ENCODE measurements at places on chromosomes 1 and 21.

- no peak for DNase-seq
Measured at GRCh38 chr1:200873671-200874397, 1.1 kb downstream of the GPR25 start.

DNA sequence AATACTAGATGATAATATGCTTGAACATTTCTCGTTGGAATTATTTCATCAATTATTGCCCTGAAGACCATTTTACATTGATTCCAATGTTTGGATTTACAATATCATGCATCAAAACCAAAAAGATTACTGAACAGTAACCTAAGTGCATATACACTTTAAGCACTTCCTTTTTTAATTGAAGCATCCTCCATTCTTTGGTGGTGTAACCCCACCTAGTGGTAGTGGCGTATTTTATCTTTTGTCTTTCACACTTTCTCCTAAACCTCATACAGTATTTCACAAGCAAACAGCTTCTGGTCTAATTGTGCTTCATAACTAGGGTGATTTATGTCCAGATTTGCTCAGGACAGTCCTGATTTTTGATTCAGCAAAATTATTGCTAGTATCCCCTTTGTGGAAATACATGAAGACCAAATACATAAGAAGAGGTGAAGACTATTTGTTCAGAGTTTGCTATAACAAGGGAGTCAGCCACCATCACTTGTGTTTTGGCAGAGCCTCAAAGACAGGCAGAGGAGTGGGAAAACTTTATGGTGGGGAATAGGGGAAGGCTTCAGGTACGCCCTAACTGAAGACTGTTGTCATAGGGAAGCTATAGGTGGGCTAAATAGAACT lies 3.4 kb upstream of the NVL start:
- DNase-seq = no peak

GRCh38 chr21:34771512-34772028 lies 102.8 kb downstream of the CLIC6 start:
- no peak for DNase-seq

GRCh38 chr1:89609781-89610456 lies 23.0 kb upstream of the LRRC8C start:
- peak; percentile 30 for DNase-seq

DNA sequence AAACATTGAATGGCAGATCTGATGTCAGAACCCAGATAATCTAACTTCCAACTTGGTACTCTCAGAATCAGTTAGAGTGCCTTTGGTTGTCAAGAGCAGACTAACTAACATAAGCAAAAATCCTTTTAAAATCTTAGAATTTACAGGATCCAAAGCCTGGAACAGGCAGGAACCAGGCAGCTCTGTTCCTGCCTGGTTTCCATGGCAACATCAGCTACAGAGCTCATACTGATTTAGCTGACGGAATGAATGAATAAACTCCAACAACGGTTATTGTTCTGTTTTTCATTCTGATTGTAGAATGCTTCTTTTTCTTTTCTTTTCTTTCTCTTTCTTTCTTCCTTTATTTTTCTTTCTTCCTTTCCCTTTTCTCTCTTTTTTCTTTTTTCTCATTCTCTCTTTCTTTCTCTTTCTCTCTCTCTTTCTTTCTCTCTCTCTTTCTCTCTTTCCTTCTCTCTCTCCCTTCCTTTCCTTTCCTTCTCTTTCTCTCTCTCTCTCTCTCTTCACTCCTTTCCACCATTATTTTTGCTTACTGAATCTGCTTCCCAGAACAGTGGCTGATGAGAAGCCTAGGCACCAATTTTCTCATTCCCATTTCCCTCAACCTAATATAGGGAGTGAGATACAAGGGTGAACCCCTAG lies 121.6 kb downstream of the RGS7 start:
- DNase-seq = no peak

DNA sequence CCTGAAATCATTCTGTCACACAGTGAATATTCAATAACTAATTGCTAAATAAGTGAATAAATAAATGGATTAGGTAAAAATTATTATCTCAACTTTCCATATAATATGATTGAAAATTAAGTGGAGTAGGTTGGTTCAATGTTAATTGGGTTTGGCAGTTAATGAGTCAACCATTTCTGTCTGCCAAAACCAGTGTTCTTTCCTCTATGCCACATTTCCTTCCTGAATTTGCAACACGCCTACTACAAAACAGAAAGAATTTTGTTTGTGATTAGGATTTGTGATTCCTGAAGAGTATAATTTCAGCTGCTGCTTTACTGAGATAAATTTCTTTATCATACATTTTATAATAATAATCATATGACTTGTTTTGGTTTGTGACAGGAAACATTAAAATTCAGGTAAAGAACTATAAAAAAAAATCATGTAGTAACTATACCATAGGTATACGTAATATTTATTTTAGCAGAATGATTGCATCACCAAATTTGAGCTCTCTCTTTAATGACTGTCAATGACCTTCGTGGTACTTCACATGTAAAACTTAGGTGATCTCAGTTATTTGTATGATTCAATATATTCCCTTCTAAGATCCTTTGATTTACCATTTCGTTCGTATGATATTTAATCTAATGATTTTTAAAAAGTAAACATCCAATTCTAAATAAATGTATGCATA lies 241.3 kb downstream of the KCNT2 start:
- DNase-seq = no peak

GRCh38 chr21:36697060-36697850 lies 1.7 kb upstream of the SIM2 start:
- DNase-seq = no peak

DNA sequence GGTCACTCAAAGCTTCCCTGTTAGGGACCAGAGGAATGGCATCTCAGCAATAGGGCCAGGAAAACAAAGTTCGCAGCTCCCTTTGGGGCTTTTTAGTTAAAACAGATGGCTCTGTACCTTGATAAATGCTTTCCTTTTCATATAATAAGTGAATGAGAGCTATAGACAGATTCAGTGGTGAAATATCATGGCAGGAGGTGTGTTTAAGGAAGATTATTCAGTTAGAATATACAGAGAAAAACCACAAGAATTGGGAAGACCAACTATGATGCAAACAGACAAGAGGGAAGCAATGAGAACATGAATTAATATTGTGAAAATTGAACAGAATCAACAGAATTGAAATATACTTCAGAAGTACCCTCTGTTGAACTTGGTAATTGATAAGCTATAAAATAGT lies 379.4 kb downstream of the PLPP3 start:
- DNase-seq = no peak

DNA sequence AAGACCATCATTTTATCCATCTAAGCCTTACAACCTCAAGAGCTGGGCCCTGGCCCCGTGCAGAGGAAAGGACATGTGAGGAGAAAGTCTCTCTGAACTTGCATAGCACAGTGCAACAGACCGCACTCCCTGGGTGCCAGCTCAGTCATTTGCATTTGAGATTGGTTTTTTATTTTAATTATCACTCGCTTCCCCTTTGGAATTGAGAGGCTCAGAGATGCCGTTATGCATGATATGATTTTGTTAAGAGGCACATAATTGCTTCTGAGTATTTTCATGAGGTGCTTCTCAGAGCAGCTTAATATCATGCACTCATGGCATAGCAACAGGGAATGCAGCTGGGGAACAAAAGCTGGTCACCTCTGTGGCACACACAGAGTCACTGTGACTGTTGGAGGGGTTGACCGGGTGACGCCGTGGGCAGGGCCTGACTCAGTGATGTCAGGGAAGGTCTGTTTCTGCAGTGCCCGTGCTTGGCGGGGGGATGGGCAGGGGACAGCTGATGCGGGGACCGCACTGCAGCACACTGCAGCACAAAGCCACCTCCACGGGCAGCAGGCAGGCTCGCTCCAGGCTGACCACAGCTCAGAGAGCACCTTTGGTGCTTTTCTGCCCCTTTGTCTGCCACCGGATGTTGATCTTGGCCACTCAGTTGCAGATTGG lies 43.2 kb upstream of the VAMP3 start:
- DNase-seq = no peak

- DNase-seq = peak; percentile 41
Measured at GRCh38 chr1:2311184-2312032, 79.9 kb downstream of the MORN1 start.

DNA sequence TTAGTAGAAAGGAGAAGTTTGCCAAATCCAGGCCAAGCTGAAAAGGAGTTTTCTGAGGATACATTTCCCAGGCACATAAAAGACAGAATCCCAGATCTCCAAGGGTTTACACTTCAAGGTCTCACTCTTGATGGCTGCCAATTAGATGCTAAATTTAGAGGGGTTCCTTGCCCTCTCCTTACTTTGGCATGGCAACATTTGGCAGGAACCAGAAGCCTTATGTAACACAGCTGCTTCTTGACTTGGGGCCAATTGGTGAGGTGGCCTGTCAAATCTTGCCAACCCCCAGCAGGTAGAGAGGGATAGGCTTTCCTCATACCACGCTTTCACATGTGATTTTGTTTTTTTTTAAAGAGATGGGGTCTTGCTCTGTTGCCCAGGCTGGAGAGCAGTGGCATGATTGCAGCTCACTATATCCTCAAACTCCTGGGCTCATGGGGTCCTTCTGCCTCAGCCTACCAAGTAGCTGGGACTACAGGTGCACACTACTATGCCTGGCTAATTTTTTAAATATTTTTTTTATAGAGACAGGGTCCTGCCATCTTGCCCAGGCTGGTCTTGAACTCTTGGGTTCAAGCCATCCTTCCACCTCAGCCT lies 25.2 kb upstream of the NKAIN1 start:
- DNase-seq = no peak

- DNase-seq = no peak
Measured at GRCh38 chr1:221783437-221783836, 41.5 kb upstream of the DUSP10 start.

GRCh38 chr21:44295163-44295573 lies 4.7 kb upstream of the PFKL start:
- no peak for DNase-seq

- no peak for DNase-seq
Measured at GRCh38 chr1:30668546-30669327, 54.6 kb downstream of the MATN1 start.

DNA sequence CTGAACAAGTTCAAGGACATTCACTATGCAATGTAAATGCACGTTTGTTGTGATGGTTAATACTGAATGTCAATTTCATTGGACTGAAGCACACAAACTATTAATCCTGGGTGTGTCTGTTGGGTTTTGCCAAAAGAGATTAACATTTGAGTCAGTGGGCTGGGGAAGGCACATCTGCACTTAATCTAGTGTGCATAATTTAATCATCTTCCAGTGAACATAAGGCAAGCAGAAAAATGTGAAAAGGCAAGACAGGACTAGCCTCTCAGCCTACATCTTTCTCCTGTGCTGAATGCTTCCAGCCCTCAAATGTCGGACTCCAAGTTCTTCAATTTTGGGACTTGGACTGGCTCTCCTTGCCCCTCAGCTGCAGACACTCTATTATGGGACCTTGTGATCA lies 40.1 kb downstream of the PRPF38A start:
- no peak for DNase-seq

GRCh38 chr1:214952648-214953047 lies 129.9 kb upstream of the KCNK2 start:
- DNase-seq = no peak

- DNase-seq = peak; percentile 19
Measured at GRCh38 chr1:235999259-235999925, 65.5 kb downstream of the NID1 start.

DNA sequence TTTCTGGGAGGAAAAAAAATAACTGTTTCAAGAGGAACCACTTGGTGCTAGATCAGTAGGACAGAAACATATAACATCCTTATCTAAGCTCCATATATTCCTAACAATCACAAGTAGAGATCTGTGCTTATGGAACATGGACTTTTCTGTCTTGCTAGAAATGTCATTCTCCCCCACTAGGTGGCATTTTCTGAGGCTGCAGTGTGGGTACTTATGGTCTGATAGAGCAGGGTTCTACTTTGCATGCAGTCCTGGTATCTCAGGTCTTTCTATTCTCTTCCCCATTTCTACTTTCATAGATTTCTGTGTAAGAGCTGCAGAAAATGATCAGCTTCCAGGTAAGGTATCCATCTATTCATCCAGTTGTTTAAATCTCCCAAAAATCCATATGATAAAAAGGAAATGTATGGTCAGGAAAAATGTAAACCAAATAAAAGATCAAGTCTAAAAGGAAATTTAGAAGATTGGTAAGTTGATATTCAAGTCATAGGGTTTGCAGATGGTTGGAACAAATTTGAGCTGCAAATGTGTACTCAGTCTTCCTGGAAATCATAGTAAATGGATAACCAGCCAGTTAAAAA lies 1.5 kb downstream of the ZNF684 start:
- DNase-seq = no peak

- no peak for DNase-seq
Measured at GRCh38 chr1:155075535-155075934, 3.1 kb upstream of the EFNA3 start.

GRCh38 chr1:53087332-53088285 lies 25.6 kb downstream of the PODN start:
- DNase-seq = no peak

GRCh38 chr1:1232208-1232795 lies at the start of gene B3GALT6:
B3GALT6 (plus strand) TSS chr1:1232237; CDS start chr1:1232279, 42 bp downstream.
- no peak for DNase-seq

- DNase-seq = peak; percentile 27
Measured at GRCh38 chr1:17494114-17494729, 45.3 kb upstream of the ARHGEF10L start.

DNA sequence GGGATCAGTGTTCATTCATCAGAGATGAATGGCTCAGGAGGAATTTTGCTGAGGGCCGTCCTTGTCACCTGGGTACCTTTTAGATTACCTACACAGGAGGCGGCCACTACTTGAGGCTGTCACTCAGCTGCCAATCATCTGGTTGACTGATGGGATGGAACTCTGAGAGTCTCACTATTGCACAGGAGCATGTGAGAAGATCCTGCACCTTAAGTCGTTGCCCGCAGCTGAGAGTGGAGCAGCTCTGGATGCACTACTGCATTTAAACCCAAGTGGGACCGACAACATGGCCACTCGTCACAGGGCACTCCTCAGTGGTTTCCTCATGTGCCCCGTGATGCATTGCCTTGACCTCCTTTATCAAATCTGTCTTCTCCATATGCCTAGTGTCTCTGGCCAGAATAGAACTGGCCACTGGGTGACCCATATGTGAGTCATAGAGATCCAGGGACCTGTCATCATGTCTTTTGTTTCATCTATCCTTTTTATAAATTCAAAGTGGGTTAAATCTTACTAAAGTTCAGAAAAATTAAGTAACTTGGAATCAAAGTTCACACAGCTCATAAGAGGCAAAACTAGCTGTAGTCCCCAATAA lies 165.5 kb downstream of the ZSCAN20 start:
- no peak for DNase-seq

DNA sequence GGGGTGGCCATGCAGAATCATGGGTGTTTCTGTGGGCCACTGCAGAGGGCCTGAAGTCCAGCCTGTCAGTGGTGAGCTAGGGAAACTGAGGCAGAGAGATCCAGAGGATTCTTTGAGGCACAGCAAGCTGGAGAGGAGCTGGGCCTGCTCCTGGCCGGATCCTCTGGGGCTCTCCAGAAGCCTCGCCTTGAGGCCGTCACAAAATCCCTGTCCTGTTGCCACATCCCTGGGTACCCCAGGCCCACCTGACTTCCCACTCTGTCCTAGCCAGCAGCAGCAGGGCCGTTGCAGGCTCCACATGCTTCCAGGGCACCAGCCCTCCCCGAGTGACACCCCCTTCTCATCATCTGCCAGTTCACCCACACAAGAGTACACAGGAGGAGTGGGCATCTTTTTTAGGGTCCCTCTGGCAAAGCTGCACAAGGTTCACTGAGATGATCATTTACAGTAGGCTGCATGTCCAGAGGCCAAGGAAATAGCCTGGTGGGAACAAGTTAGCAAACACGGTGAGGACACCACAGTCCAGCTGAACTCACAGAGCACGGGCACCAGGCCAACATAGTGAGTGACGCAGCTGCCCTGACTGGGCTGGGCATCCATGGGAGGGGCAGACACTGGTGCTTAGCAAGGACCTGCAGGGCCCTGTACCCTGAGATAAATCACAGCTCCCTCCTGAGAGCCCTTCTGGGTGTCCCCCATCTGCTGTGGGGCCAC lies 25.1 kb upstream of the TSPEAR start:
- no peak for DNase-seq
